ENCODE measurements at places on chromosomes 7 and 10.

GRCh38 chr7:1735262-1735661 is 65.2 kb downstream of the ELFN1 start:
- DNase-seq, result no peak

DNA sequence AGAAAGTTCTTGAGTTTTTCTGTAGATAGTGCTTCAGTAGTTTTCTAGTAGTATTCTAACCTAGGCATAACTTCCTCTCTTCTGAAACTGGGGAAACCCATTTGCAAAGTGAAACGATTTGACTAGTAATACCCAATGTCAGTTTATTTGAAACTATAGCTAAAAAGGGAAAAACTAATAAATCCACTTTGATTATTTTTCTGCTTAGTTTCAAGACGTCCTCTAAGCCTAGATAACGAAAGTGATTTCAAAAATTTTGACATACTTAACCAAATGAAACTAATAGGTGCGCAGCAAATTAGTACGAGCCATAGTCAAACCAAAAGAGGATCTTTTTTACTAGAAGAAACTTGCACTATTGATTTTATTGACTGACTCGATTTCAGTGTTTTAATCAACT is 9.8 kb upstream of the SP8 start:
- peak; percentile 69 for DNase-seq

DNA sequence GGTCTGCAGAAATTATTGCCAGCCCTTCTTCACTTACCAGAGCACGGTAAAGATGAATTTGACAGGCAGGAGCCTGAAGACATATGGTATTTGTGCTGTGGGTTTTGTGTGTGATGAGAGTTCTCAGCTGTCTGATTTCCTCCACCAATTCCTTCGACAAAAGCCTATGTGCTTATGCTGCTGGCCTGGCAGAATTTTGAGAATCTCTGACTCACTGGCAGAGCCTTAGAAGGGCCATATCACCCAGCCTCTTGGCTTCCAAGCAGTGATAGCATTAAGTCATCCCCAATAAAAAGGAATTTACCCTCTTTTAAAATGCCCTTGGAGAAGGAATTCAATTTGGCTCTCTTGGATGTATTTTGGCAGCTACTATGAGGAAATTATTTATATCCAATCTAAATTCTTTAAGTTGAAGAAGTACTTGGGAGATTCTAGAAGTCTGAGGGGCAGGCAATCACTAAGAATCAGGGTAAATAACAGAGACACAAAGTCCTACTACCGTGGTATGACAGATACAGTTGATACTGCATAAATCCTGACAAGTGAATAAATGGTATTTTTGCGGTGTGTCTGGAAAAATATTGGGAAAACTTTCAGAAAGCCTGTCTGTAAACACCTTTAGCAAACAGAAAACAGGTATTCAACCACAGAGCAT is 68.6 kb upstream of the EFCAB10 start:
- DNase-seq, result no peak

DNA sequence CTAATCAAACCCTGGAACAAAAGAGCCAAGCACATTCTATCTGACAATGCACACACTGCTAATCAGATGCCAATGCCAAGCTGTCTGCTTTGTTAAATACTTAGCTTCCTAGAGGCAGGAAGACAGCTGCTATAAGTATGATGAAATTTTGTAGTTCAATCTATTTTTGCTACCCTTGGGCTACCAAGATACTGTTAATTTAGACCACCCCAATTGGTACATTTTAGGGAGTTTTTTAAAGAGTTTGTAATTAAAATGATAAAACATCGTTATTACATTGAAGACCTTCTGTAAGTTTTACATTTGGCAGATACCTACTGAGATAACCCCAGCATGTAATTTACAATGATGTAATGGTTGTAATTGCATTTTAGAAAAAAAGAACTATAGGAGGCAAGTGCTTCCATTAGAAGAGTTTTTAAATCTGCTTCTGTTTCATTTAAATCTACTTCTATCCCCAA is 268.5 kb downstream of the ADK start:
- peak; percentile 14 for DNase-seq

GRCh38 chr10:119849031-119849789 is 23.4 kb downstream of the MCMBP start:
- no peak for DNase-seq

GRCh38 chr7:68438016-68438415 is 1160.3 kb upstream of the AUTS2 start:
- no peak for DNase-seq
